Esophagus muscularis mucosa (tissue), 4 donors: ENCODE measurements at places on chromosomes 1 and 21. TPM values are rescaled to one million over a fixed set of nuclear protein-coding genes. Genes with fewer than 3 reads are reported as not detected.

GRCh38 chr1:234774971-234775370 is 165.0 kb upstream of the IRF2BP2 start:
- H3K4me3 ChIP-seq, result no peak overlapping the region
- H3K36me3 ChIP-seq, result no peaks in the 10 kb centered on the region
- DNase-seq, result no peak
- peaks cover 11% of the 10 kb centered on the region for H3K4me1 ChIP-seq
- peaks cover 35% of the 10 kb centered on the region for H3K27me3 ChIP-seq

GRCh38 chr1:244065960-244066388 is 14.9 kb downstream of the ZBTB18 start:
- no peaks in the 10 kb centered on the region for H3K4me1 ChIP-seq
- no peaks in the 10 kb centered on the region for H3K27me3 ChIP-seq
- no peak overlapping the region for H3K4me3 ChIP-seq

DNA sequence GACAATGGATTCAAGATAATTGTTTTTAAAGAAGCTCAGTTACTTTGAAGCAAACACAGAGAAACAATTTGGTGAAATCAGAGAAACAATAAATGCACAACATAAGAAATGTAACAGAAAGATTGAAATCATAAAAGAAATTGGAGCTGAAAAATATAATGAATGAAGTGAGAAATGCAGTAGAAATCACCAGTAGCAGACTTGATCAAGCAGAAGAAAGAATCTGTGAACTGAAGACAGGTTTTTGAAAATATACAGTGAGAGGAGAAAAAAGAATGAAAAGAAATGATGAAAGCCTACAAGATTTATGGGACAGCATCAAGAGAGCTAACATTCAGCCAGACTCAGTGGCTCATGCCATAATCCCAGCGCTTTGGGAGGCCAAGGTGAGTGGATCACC is 4.2 kb upstream of the SELP start:
- no peak for DNase-seq
- no peak overlapping the region for H3K4me3 ChIP-seq
- no peaks in the 10 kb centered on the region for H3K4me1 ChIP-seq
- H3K27ac ChIP-seq, result no peak overlapping the region
- H3K36me3 ChIP-seq, result no peaks in the 10 kb centered on the region

Gene CACNA1E
- total RNA-seq, result 0.66 TPM

DNA sequence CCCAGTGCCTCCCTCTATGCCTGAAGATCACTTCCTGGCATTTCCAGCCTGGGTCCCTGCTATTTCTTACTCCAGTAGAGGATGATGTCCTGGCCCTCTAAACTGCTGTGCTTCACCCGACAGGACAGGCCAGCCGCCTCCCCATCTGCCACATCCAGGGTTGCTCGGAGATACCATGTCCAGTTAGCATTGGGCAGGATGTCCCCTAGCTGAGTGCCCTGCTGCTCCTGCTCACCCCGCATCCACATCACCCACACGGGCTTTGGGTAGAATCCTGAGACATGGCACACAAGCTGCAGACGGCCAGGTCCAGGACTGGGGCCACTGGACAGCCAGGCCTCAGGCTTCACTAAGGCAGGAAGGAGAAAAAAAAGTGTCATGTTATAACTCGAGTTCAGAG is 2.0 kb downstream of the CD1B start:
- H3K4me1 ChIP-seq, result no peaks in the 10 kb centered on the region
- no peak for DNase-seq
- no peak overlapping the region for H3K4me3 ChIP-seq
- H3K36me3 ChIP-seq, result no peaks in the 10 kb centered on the region

GRCh38 chr1:12161662-12162458 is 4.9 kb upstream of the TNFRSF1B start:
- H3K4me3 ChIP-seq, result no peak overlapping the region
- no peaks in the 10 kb centered on the region for H3K27me3 ChIP-seq
- peak overlapping the region; percentile 57 for H3K27ac ChIP-seq

- no peak for DNase-seq
- no peaks in the 10 kb centered on the region for H3K36me3 ChIP-seq
- no peaks in the 10 kb centered on the region for H3K27me3 ChIP-seq
- no peak within 1 kb of the TSS for H3K27ac ChIP-seq
- H3K4me3 ChIP-seq, result no peak within 1 kb of the TSS
These were observed at the start of gene NECTIN4 for GRCh38 chr1:161089251-161089924. Gene NECTIN4 (minus strand): TSS chr1:161089558. CDS start chr1:161089296, 262 bp downstream.

Gene SYT6
- not detected for total RNA-seq

Gene FCRLB
- 0.65 TPM for total RNA-seq

Gene KCNJ6
- not detected for total RNA-seq

GRCh38 chr1:91830242-91831131 is 55.5 kb downstream of the TGFBR3 start:
- no peaks in the 10 kb centered on the region for H3K36me3 ChIP-seq
- H3K27me3 ChIP-seq, result no peaks in the 10 kb centered on the region
- H3K4me3 ChIP-seq, result peak overlapping the region; percentile 18
- no peak for DNase-seq
- peaks cover 85% of the 10 kb centered on the region for H3K4me1 ChIP-seq

DNA sequence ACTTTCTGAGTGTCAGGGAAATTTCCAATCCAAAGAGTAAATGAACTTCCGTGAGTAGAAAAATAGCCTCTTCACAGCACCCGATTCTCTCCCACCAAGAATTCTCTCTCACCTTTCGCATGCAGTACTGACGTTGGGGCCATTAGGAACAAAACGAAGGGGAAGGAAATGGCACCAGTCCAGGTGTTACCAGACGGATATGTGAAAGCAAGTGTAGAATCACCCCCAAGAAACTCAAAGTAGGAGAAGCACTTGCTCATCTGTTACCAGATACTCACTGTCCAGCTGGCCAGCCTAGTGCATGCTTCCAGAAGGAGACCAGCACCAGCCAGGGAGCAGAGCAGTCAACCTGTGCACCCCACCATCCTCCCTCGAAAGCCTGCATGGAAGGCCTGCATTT is 55.1 kb downstream of the ITPKB start:
- no peak overlapping the region for H3K27ac ChIP-seq
- no peaks in the 10 kb centered on the region for H3K4me1 ChIP-seq
- no peak overlapping the region for H3K4me3 ChIP-seq
- no peaks in the 10 kb centered on the region for H3K36me3 ChIP-seq
- no peak for DNase-seq

Gene CXADR
- total RNA-seq, result 1.2 TPM

DNA sequence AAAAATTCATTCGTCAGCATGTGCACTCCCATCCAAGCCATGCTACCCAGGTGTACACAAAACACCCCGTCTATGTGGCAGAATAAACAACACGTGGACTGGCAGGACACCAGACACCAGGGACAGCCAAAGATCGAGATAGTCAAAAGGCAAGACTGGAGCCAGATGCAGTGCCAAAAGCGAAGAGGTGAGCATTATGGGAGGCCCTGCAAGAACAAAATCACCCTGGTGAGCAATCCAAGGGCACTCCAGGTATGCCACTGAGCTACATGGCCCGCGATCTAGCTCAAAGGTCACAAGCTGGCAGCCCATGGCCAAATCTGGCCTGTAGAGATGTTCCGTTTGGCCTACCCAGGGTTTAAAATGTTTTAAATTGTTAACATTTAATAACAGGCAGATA is 33.7 kb downstream of the PLPP3 start:
- DNase-seq, result no peak
- H3K27ac ChIP-seq, result no peak overlapping the region
- H3K27me3 ChIP-seq, result no peaks in the 10 kb centered on the region
- peaks cover 71% of the 10 kb centered on the region for H3K4me1 ChIP-seq
- no peaks in the 10 kb centered on the region for H3K36me3 ChIP-seq
- no peak overlapping the region for H3K4me3 ChIP-seq

Gene CD2
- total RNA-seq, result 4.3 TPM

Gene GBP7
- not detected for total RNA-seq

DNA sequence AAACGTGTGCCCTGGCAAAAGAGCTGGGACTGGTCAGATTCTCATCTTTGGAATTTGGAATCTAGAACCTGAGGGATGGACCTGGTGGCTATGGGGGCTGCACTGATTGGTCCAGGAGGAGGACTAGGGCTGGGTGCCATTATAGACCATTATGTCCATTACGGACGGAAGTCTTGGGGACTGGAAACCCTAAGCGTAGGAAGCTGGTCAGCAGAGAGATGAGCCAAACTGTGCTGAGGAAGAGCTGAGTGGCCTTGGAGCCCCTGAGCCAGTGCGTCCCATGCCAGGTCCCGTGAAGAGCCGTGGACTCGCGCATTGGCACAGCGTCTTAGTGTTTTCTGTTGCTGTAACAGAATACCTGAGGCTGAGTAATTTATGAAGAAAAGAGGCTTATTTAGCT is 10.0 kb downstream of the MRAP start:
- no peak overlapping the region for H3K27ac ChIP-seq
- no peaks in the 10 kb centered on the region for H3K27me3 ChIP-seq
- H3K4me1 ChIP-seq, result no peaks in the 10 kb centered on the region
- no peak overlapping the region for H3K4me3 ChIP-seq
- no peak for DNase-seq
- peaks cover 16% of the 10 kb centered on the region for H3K36me3 ChIP-seq

Gene VWA5B1
- under 0.01 TPM for total RNA-seq

GRCh38 chr1:56003846-56004245 is 575.5 kb downstream of the PLPP3 start:
- no peak for DNase-seq
- H3K4me1 ChIP-seq, result no peaks in the 10 kb centered on the region
- H3K27ac ChIP-seq, result no peak overlapping the region
- no peaks in the 10 kb centered on the region for H3K36me3 ChIP-seq

DNA sequence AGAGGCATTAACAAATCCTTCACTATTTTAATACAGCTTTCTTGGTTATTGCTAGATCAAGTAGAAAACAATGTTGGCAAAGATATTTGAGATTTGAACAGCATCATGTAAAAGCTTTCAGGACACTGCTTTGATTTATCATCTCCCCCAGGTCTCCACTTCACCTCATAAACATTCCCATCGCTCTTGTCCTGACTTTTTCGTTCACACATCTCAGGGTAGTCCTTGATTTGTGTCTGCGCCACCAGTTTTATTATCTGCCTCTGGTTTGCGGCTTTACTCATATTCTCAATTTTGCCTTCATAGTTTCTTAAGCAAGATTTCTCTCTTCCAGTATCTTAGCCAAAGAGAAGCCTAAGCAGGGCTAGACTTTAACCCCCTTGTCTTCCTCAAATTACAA is 63.5 kb upstream of the ROR1 start:
- H3K4me3 ChIP-seq, result no peak overlapping the region
- DNase-seq, result no peak

GRCh38 chr1:113217447-113218208 is 144.6 kb downstream of the LRIG2 start:
- no peaks in the 10 kb centered on the region for H3K36me3 ChIP-seq
- H3K4me3 ChIP-seq, result no peak overlapping the region
- H3K27me3 ChIP-seq, result no peaks in the 10 kb centered on the region
- H3K4me1 ChIP-seq, result no peaks in the 10 kb centered on the region
- no peak overlapping the region for H3K27ac ChIP-seq

Gene F13B
- not detected for total RNA-seq

GRCh38 chr1:55246896-55247295 is 31.7 kb upstream of the USP24 start:
- peaks cover 9% of the 10 kb centered on the region for H3K4me1 ChIP-seq
- no peak overlapping the region for H3K4me3 ChIP-seq
- no peaks in the 10 kb centered on the region for H3K36me3 ChIP-seq
- DNase-seq, result no peak
- H3K27me3 ChIP-seq, result no peaks in the 10 kb centered on the region

- H3K27me3 ChIP-seq, result no peaks in the 10 kb centered on the region
- H3K27ac ChIP-seq, result peak overlapping the region; percentile 19
- no peak for DNase-seq
- peaks cover 39% of the 10 kb centered on the region for H3K36me3 ChIP-seq
- peaks cover 10% of the 10 kb centered on the region for H3K4me1 ChIP-seq
These were observed 10.8 kb upstream of the SHISA4 start for GRCh38 chr1:201877877-201878401.

Gene NUCKS1
- 111 TPM for total RNA-seq

DNA sequence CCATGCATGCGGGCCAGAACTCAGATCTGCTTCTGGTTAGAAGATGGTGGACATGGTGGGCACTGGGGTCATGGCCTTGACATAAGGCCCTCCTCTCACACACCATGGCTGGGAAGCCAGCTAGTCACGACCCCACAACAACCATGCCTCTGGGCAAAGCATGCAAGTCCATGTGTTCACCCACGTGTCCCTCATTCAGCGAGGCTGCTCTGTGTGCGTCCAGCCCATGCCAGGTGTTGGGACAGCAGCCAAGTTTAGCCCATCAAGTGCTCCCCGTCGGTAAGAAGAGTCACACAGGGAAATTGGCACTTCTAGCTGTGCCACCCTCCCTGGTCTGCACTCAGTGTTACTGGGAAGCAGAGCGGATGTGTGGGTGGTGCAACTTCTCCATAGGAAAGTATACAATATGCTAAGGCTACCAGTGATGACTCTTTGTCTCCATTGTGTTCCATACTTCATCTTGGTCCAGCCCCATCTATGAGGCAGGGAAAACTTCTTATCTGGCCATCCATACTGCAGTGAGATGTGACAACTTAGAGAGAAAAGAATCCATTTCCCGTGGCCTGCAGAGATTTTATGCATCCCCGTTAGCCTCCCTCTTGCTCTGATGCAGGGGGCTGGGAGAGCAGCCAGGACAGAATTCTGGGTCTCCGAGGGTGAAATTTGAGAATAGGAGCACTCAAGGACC is 198.0 kb downstream of the GRIK3 start:
- no peak overlapping the region for H3K27ac ChIP-seq
- no peak for DNase-seq
- H3K27me3 ChIP-seq, result no peaks in the 10 kb centered on the region

DNA sequence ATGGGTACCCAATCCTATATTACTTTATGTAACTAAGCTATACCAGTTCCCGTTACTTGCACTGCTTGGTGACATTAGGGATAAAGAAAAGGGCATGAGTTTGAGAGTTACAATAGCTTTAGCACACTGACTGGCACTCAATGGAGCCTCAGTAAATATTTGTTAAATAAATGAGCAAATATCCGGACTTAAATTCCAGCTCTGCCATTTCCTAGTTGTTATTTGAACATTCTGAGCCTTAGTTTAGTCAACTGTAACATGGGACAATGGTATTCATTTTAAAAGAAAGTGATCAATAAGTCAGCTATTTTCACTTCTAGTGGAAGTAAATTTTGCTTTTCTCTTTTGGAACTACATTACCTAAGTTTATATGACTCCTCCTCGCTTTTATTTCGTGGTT is 198.7 kb downstream of the ZC3H11B start:
- no peak overlapping the region for H3K4me3 ChIP-seq
- H3K27me3 ChIP-seq, result no peaks in the 10 kb centered on the region
- H3K27ac ChIP-seq, result no peak overlapping the region
- H3K36me3 ChIP-seq, result no peaks in the 10 kb centered on the region

GRCh38 chr1:65289449-65289848 is 19.9 kb upstream of the DNAJC6 start:
- H3K36me3 ChIP-seq, result no peaks in the 10 kb centered on the region
- DNase-seq, result no peak
- no peaks in the 10 kb centered on the region for H3K4me1 ChIP-seq

- DNase-seq, result no peak
- H3K27ac ChIP-seq, result peak overlapping the region; percentile 20
- H3K4me1 ChIP-seq, result peaks cover 47% of the 10 kb centered on the region
- H3K4me3 ChIP-seq, result no peak overlapping the region
- no peaks in the 10 kb centered on the region for H3K27me3 ChIP-seq
- H3K36me3 ChIP-seq, result peaks cover 33% of the 10 kb centered on the region
These were observed 85.0 kb downstream of the PRDM2 start for GRCh38 chr1:13784971-13785370.

- DNase-seq, result no peak
- no peak overlapping the region for H3K4me3 ChIP-seq
- no peak overlapping the region for H3K27ac ChIP-seq
- H3K36me3 ChIP-seq, result no peaks in the 10 kb centered on the region
- peaks cover 7% of the 10 kb centered on the region for H3K4me1 ChIP-seq
These were observed 392.3 kb upstream of the PKN2 start for GRCh38 chr1:88291611-88292354.

Gene CTSE
- total RNA-seq, result not detected

Gene KTI12
- total RNA-seq, result 11.1 TPM
